ENCODE measurements at places on chromosomes 2 and 18.

- DNase-seq = no peak
Observed at GRCh38 chr2:116452651-116453050, 1361.8 kb upstream of the DDX18 start.

DNA sequence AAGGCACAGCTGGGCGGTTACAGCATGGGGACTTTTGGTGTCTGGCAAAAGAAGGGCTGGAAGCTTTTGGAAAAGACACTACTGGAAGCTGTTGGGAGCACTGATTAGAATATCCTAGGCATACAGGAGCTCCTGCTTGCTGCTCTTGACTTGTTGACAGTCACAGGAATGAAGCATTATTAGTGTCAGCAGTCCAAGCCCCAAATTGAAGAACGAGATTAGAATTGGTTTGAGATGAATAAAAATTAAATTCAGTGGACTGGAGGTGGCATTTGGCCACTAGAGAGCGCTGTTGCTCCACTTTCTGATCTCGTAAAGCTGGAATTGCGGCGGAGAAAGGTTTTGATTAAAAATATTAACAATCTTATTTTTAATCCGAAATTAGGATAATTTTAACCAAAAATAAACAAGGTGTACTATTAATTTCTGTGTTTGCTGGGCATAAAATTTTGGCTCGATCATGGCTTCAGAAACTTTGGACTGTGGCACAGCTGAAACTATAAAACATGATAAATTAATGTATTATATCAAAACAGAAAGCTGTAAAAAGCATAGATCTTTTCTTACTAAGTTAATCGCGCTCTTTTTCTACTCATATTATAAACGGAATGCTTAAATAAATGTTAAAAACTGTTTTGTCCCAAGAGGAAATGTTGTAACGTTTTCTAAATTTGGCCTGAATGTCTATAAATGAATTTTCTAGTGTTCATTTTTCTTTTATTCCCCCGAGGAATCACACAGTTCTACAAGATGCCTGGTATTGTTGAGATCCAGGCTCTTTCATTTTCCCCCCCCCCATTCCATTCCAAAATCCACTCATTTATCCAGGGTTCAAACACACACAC, 2.4 kb upstream of the HOXD8 start:
- DNase-seq = peak; percentile 56

DNA sequence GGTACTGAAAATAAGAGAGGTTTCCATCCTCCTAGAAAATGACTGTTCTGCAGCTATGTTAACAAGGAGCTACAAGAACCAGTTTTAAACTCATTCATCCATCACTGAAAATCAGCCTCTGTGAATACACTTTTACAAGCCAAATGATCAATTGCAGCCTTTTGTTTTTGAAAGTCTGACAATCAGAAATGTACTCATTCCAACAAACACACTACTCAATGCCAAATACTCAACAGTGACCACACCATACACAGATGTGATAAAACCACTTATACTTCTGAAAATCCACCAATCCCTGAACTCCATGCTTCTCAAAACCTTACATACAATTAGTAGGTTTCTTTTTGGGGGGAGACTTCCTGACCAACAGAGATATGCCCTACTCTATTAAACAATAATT, 663.9 kb upstream of the CHAC2 start:
- no peak for DNase-seq

GRCh38 chr2:74474899-74475298, 2.4 kb upstream of the MRPL53 start:
- no peak for DNase-seq

DNA sequence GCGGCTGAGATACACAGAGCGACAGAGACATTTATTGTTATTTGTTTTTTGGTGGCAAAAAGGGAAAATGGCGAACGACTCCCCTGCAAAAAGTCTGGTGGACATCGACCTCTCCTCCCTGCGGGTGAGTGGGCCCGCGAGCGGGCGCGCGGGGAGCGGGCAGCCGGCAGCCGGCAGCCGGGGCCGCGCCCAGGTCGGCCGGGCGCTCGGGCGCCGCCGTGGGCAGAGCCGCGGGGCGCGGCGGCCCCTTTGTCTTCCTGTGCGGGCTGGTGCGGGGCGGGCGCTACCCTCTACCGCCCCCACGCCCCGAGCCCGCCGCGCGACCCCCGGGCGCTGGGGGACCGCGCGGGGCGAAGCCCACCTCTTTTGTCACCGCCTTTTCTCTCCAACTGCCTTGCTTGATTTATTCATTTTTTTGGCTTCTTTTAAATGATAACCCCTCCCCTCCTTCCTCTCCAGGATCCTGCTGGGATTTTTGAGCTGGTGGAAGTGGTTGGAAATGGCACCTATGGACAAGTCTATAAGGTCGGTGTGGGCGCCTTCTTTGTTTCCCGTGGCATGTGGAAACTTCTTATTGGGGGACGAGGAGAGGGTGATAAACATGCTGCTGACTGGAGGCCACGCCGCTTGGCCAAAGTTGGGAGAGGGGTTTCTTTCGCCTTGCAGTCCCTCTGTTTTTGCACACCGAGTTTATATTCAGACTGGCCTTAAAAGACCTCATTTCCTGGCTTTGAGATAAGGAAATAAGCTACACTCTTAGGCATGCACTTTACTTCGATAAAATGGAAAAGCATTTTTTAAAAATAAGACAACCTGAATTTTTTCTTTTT, 722 bp downstream of the MAP4K4 start:
- no peak for DNase-seq

DNA sequence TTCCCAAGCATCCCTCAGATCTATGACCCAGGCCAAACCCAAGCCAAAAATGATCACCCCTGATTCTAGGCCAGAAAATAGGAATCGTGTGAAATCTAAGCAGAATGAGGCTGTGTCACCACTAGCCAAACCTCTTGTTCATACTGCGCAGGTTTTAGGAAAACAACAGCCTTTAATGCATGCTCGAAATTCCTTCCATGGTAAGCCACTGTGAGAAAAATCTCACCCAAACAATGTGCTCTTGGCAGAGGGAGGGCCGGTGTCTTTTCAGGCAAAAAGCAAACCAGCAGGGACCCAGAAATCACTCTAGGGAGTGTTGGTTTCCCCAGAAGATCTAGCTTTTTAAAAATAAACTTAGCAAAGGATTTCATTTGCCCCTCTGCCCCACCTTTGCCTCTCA, 71.2 kb upstream of the FOSL2 start:
- DNase-seq = no peak

DNA sequence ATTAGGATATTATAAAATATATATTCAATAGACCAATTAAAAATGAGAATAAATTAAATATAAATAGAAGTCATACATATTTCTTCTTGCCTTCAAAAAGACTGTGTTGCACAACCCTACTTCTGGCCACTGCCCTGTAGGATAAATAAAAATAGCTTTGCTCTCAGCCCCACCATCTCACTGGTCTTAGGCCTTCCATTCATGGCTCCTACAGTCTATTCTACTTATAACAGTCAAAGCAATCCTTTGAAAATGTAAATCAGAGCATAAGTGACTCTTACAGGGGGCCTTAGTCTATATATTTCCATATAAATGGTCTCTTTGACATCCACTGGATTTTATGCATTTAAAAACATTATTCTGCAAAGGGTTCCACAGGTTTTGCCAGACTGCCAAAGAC, 72.9 kb downstream of the KLF7 start:
- no peak for DNase-seq

DNA sequence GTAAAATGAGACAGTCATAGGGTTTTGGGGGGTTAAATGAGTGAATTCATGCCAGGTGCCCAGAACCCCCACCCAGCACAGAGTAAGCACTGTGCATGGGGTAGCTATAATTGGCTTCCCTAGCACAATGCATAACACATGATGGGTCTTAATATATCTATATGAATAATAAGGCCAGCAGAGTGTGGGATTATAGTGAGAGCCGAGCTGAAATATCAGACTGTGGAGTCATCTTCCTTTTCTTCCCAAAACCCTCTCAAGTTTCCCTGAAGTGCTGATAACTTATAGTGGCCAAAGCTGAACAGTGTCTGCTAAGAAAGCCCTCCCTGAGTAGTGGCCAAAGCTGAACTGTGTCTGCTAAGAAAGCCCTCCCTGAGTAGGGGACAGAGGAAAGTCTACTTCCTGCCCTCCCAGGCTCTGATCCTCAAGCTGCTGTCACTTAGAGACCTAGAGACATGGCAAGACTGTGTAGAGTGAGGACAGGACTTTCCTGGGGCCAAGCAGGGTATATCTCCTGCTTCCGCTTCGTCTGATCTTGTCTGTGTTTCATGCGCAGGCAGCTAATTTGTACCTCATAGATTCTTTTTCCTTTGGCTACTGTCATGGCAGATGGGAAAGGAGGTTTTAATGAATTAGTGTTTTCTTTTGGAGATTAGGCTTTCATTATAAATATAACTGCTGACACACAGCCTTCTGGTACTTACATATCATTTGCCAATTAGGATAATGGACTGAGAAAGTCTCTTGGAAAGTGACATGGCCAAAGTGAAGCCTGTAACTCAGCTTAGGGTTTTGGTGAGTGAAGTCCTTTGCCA, 94.9 kb downstream of the FHOD3 start:
- DNase-seq = no peak

- DNase-seq = peak; percentile 33
Observed at GRCh38 chr2:84424152-84424551, 34.9 kb downstream of the SUCLG1 start.

GRCh38 chr2:219789476-219789875, 162.0 kb downstream of the SLC4A3 start:
- no peak for DNase-seq

DNA sequence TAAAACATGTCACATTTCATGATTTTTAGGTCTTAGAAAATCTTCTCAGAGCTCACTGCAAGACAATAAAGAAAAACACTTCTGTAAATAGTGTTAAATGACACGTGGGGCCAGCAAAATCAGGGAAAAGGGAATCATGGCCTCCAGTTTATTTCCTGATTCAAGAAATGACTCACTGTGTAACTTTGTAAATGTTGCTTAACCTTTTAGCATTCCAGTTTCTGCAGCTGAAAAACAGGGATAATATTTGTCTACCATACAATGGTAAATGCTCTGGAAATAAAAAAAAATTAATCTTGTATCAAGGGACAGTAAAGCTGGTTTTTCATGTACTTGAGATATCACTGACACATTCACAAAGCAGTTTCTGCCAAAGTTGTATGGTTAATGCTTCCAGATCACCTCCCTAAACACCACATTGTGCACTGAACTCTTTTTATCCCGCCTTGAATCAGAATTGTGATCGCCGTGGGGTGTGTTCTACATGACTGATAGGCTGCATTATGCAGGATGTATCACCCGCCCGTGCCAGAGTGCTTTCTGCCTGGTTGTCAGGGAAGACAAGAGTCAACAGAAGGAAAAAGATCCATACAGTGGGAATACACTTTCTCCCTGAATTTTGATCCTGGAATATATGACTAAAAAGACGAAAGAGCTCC, 238.8 kb downstream of the IKZF2 start:
- peak; percentile 66 for DNase-seq

GRCh38 chr2:156021146-156022040, 311.1 kb downstream of the NR4A2 start:
- no peak for DNase-seq

- DNase-seq = no peak
Observed at GRCh38 chr2:173612354-173612753, 257.7 kb downstream of the CDCA7 start.

DNA sequence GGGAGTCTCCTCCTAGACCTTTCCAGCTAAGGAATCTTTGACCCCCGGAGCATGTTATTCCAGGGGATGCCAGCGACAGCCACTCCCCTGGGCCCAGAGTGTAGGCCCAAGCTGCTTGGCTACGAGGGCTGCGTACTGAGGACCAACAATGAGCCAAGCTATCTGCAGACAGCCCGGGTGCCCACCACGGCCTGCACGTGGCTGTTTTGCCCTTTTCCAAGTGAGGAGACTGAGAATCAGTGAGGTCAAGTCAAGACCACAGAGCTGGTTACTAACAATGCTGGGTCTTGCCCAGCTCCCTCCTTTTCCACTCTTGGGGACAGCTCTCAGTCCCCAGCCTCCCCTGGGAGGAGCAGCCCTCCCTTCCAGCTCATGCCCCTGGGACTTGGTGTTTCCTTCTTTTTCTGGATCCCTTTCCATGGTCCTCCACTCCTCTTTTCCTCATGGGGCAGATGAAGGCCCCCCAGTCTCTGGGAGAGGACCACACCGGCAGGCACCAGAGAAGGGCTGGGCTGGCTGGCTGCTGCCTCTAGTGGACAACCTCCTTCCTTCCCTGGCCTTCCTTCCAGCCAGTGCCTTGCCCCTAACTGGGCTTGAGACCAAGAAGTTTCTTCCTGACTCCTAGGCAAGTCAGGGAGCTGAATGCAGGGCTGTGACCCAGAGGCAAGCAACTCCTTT, 550 bp upstream of the MALL start:
- DNase-seq = peak; percentile 66

GRCh38 chr2:48034295-48034694, 128.0 kb upstream of the FBXO11 start:
- DNase-seq = no peak

DNA sequence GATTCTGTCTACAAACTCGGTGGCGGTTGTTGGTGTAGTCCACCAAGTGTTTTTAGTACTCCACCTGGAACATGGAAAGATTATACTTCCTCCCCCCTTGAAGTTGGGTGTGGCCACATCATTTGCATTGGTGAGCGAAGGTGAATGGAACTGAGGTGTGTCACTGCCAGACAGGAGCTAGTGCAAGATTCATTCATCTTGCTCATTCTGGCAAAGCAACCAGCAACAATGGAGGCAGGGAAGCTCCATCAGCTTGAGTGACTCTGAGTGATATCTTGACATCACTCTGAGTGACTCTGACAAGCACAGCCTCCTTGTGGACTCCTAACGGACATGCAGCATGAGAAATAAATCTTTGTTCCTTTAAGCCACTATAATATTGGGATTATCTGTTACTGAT, 54.7 kb upstream of the SLC1A4 start:
- no peak for DNase-seq

DNA sequence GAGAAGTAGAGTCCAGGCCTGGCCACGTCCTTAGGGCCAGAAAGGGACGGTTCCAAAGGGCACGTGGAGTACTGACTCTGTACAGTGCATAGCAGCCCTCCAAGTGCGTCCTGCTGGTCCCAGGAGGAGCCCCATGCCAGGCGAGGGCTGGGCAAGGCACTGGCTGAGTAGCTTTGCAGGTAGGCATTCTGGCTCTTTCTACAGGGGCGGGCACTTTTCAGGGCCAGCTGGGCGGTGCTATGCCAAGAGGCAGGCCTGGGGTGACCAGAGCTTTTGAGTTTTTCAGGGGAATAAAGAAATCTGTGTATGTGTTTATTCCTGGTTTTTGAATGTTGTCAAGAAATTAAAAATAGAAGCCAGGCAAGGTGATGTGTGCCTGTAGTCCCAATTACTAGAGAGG, 15.4 kb upstream of the GLI2 start:
- DNase-seq = no peak

GRCh38 chr2:194323740-194324139, 1333.3 kb upstream of the SLC39A10 start:
- DNase-seq = no peak

- peak; percentile 63 for DNase-seq
Observed at GRCh38 chr18:711657-712400, 601 bp downstream of the ENOSF1 start.

Measured in AG08395 (cell line).